Activated CD4-positive, CD25-positive, alpha-beta regulatory T cell treated with anti-CD3 and anti-CD28 coated beads, Interleukin-2, amount 50 U/mL, for 72 hours (primary cell): ENCODE measurements at places on chromosomes 12 and 14.

DNA sequence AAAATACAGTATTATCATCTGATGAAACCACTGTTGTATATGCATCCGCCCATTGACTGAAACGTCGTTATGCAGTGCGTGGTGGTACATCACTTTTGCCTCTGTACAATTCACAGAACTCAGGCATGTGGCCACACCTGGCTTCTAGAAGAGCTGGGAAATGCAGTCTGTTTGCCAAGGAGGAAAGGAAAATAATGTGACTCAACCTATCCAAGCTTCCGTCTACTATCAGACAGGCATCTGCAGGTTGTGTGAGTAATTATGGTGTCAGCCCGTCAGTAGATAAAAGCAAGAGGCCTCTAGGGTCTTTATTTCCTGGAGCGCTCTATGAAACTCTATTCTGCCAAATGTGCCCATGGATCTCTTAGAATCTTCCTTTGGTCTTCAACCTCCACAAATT is 111.6 kb downstream of the BBS10 start:
- DNase-seq = no peak

GRCh38 chr12:57518176-57518919 is 2.0 kb downstream of the DDIT3 start:
- no peak for DNase-seq

GRCh38 chr12:103386451-103386850 is 109.3 kb downstream of the C12orf42 start:
- no peak for DNase-seq

GRCh38 chr14:19874842-19875241 is at the start of gene OR4K2:
TSS of gene OR4K2 (plus strand) at chr14:19875142. CDS start at chr14:19876268, 1,126 bp downstream.
- no peak for DNase-seq

DNA sequence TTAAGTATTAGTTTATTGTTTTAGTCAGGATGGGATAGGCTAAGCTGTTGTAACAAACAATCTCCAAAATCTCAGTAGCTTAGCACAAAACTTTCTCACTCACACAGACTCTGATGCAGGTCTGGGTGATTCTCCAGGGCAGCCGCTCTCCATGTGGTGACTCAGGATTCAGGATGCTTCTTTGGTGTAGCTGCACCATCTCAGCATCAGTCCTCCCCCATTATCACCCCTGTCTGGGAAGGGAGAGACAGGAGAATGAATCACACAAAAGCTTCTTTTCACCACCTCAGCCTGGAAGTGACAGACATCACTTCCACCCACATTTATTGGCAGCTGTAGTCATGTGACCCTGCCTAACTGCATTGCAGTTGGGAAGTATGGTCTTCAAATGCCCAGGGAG is 142.3 kb downstream of the DICER1 start:
- no peak for DNase-seq

- no peak for DNase-seq
Measured at GRCh38 chr12:108516511-108517275, 1.6 kb downstream of the FICD start.

GRCh38 chr14:77812028-77812427 is 12.1 kb downstream of the ADCK1 start:
- DNase-seq = no peak

- no peak for DNase-seq
Measured at GRCh38 chr12:91912178-91912577, 233.5 kb downstream of the BTG1 start.

DNA sequence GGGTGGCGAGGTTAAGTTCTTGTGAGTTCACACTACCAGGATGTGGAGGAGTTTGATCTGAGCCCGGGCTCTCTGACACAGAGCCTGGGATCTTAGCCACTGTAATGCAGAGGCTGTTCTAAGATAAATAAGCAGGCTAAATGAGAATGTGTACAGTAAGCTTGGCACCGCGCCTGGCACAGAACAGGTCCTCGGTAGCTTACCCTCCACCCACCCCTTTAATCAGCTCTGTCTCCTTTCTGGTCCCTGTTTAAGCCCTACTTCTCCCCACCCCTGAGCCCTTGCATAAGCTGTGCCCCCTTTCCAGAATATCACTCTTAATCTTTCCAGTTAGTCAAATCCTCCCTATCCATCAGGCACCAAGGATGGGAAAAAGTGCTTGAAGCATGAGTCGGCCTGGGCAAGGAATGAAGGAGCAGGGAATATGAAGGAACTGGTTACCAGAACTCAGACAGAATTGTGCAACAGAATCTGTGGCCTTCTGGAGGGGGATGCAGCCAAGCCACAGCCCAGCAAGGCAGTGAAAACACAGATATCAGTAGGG is 32.8 kb upstream of the CMKLR1 start:
- DNase-seq = no peak

DNA sequence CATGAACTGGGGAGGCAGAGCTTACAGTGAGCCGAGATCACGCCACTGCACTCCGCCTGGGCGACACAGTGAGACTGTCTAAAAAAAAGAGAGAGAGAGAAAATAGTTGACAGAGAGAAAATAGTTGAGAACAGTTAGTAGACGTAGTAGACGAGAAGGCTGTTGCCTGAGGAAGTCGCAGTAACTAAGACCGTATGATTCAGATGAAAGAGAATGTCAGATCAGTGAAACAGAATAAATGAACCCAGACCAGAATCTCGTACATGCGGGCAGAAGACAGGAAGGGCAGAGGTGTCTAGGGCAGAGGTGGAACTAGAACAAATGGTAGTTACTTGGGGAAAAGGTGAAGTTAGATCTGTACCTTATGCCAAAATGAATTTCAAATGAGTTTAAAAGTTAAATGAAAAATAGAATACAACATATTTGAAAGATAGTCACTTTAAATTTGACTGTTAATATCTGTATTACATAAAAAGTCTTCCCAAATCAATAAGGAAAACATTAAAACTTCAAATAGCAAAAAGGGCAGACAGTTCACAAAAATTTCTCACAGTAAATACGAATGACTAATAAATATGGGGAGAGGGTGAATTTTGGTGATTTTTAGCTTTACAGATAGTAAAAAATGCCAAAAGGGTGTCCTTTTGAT is 17.7 kb downstream of the MDM2 start:
- no peak for DNase-seq

DNA sequence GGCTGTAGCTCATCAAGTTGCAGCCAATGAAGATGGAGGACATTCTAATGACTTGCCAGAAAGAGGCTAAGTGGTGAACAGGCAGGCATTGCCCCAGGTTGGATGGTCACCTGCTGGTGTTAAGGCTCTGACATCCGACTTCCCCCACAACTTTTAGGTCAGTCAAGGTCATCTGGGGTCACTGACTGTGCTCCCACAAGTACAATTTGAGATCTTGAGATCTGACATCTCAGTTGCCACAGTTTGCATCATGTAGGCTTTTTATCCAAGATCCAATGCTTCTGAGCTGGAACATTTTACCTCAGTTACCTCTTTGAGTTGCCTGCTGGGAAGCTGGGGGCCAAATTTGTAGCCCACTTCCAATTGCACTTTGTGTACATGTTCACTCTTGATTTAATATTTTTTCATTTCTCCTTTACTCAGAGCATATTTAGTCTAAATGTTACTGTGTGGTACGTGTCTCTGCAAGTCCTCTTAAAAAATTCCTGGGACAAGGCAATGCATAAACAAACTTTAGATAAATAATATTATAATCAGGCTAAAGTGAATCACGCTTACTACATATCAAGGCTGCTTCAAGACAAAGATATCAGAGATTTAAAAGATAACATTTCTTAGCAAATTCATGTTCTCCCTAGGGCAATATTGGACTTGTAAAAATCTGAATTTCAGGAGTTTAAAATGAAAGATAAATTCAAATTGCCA is 61.4 kb downstream of the SEL1L start:
- DNase-seq = no peak

DNA sequence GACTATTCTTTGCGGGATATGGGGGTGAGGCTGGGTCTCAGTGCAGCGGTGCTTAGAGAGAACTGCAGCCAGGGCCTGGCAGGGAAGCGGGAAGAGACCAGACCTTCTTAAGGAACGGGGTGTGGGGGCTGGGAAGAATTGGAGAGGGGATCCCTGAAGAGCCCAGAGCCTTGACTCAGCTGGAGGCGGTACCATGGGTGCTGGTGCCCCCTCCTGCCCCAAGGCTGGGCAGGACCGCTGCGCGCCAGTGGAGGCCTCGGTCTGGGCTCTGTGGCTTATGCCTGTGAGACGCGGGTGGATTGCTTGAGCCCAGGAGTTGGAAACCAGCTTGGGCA is 1.3 kb upstream of the RNU7-1 start:
- DNase-seq = no peak

GRCh38 chr12:23810329-23810902 is 139.1 kb downstream of the SOX5 start:
- no peak for DNase-seq

GRCh38 chr14:63677891-63678379 is 36.3 kb upstream of the WDR89 start:
- DNase-seq = no peak

- no peak for DNase-seq
Measured at GRCh38 chr12:14951851-14952250, 9.6 kb downstream of the ARHGDIB start.

- no peak for DNase-seq
Measured at GRCh38 chr14:68306934-68307789, 485.7 kb downstream of the ZFP36L1 start.

DNA sequence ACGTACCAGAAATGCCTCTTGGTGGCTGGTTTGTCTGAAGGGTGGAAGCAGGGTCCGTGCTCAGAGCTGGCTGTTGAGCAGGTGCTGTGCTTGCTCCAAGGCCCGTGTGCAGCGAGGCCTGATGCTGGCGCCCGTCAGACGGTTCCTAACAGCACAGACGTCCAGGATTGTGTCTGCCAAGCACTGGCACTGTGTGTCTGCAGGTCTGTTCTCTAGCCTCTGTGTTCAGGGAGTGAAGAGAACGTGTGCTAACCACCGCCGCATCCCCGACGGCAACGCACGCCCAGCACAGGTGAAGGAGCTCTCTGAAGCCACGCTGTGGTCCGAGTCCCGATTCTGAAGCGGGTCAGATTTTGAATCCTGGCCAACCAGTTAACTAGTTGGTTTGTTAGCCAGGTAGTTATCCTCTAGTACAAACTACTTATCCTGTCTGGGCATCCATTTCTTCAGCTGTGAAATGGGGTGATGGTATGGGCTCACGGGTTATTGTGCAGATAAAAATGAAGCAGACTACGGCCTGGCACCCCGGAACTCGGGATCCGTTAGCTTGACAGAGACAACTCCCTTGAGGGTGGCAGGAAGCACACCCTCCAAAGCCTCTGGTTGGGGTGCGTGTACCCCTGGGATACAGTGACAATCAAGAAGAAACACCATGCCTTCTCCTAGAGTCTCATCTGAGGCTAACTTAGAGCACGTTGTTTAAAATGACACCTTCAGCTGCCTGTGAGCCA is 18.6 kb upstream of the TDRD9 start:
- no peak for DNase-seq

DNA sequence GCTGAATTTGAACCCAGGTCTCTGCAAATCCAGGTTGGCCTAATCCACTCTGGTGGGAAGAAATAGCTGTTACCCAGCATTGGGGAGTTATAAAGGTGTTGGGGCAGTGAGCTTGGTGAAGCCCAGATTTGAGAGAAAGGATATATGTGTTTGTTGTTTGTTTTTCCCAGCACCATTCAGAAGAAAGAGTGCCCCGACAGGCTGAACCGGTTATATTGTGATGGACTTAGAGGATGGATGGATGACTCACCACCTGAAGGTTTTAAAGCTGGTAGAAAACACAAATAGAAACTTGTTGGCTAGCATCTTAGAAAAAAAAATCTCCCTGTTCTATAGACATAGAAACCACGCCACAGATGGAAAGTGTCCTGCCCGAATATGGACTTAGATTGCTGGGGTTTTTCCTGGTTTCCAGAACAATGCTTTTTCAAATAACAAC is 404.6 kb downstream of the MED13L start:
- DNase-seq = no peak

DNA sequence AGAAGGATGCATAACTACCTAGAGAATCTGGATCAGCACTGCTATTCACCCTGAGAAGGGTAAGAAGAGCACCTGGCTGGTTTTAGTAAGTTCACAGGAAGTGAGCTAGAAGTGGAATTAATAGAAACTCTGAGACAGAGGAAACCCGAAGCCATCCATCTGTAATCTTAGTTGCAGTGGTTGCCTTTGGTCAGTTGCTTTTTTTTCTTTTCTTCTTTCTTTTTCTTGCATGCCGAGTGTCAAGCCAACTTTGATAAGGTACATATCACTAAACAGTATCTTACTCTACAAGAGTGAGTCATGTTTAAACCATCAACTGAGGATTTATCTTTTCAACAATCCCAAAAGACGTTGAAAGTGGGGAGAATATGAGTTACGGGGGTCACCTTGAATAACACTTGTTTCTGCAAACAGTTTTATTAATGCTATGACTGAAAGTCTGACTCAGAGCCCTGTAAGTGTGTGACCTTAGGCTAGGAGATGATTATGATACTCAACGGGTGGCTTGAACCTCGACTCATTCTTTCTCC is 26.7 kb downstream of the C12orf75 start:
- DNase-seq = no peak

- DNase-seq = no peak
Measured at GRCh38 chr12:1544996-1545700, 49.2 kb downstream of the FBXL14 start.

DNA sequence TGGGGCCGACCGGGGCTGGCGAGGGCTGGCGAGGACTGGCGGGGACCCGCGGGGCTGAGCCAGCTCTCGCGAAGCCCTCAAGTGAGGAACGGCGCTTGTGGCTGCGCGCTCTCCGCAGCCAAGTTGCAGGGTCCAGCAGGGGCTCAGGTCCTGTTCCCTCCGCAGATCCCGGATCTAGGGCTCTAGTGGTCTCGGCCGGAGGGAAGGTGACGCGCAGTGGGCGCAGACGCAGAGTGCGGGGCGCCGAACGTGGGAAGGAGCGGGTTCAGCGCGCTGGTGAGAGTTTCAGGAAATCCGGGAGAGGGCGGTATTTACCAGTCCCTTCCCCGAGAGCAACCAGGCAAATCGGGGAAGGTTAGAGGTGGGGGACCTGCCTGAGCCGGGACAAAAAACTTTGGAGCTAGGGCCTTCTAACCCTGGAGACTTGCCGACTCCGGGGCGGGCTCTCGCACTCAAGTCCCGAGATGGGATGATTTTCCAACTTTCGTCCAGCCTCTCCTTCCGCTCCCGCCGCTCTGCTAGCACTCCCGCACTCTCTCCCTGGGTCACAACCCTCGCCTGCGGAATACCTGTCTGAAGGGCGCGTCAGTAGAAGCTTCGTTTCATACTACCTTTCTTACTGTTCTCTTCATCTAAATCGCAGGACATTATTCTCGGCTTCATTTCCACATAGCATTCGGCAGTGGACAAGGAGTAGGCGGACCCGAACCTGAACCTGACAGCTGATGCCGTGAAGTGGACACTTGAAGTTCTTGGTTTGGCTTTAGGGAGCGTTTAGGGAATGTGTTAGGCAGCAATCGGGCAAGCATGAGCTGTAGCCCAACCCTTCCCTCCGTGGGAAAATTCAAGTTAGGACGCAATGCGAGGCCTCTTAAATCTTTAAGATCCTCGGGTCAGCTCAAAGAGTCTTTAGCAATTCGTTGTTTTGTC is 13.6 kb upstream of the PAX9 start:
- no peak for DNase-seq

DNA sequence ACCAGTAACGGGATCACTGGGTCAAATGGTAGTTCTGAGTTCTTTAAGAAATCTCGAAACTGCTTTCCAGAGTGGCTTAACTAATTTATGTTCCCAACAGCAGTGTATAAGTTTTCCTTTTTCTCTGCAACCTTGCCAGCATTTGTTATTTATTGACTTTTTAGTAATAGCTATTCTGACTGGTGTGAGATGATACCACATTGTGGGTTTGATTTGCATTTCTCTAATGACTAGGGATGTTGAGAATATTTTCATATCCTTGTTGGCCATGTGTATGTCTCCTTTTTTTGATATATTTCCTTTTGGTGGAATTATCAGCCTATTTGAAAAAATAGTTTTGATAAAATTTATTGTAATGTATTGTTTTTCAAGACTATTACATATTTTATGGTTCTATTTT is 701.2 kb upstream of the FBXO33 start:
- DNase-seq = no peak

GRCh38 chr12:57491393-57492280 is 3.8 kb downstream of the MARS1 start:
- DNase-seq = no peak
